ENCODE measurements at places on chromosomes 13 and 19. TPM values are rescaled to one million over a fixed set of nuclear protein-coding genes. Genes with fewer than 3 reads are reported as not detected.
A peak's percentile ranks its signal among the peaks of the same experiment; 100 is the strongest.

Gene SPATA13
- total RNA-seq = 4.9 TPM

DNA sequence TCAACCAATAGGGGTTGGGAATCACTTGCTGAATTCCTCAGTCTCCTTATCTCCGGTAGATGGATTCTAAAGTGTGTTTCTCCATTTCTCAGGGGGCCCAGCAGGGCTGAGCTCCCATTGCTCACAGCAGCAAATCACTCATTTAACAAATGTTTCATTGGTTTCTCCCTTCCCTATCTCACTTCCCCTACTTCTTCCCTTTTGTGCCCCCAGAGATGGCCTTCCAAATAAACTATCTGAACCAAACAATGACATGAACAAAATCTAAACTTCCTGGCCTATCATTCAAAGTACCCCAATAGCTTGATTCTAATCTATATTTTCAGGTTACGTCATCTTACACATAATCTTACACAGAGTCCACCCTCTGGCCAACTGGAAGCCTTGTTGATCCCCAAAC is 60.4 kb downstream of the DLEU7 start:
- H3K27me3 ChIP-seq = no peaks in the 10 kb centered on the region
- no peaks in the 10 kb centered on the region for H3K4me1 ChIP-seq
- H3K36me3 ChIP-seq = no peaks in the 10 kb centered on the region
- no peak for DNase-seq

Gene GPR4
- 4.6 TPM for total RNA-seq

Gene SPTBN4
- 1.9 TPM for total RNA-seq

DNA sequence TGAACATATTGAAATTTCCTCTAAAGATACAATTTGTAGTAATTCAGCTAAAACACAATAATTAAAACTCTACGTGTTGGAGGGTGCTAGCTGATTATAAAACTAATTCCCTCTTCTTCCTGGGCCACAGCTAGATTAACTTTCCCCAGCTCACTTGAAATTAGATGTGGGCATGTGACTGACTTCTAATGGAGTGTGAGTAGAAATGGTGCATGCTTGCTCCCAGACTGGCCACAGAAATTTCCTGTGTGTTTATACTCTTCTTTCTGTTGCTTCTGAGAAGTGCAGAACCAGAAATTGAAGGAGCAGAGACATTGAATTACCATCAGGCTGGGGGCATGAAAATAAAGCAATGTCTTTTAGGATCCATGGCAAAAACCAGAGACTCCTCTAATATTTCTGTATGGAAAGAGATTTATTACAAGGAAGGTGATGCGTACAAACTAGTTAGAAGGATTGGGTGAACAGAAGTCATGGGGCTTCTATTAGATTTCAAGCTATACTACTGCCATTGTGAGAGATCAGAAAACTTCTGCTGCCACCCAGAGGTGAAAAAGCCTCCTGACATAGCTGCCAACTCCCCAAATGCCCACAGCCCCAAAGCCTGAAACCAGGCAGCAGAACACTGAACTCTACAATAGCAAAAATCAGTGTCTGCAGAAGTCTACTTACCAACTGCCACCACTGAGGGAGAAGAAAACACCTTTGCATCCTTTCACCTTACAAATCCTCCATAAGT is 379.2 kb upstream of the MIR17HG start:
- no peaks in the 10 kb centered on the region for H3K36me3 ChIP-seq
- H3K4me3 ChIP-seq = no peak overlapping the region
- no peaks in the 10 kb centered on the region for H3K4me1 ChIP-seq
- H3K27me3 ChIP-seq = no peaks in the 10 kb centered on the region

- H3K36me3 ChIP-seq = no peaks in the 10 kb centered on the region
- H3K4me3 ChIP-seq = no peak overlapping the region
- H3K27me3 ChIP-seq = no peaks in the 10 kb centered on the region
- H3K27ac ChIP-seq = no peak overlapping the region
- H3K4me1 ChIP-seq = peaks cover 14% of the 10 kb centered on the region
- no peak for DNase-seq
Measured at GRCh38 chr13:79492313-79492798, 11.4 kb downstream of the NDFIP2 start.

DNA sequence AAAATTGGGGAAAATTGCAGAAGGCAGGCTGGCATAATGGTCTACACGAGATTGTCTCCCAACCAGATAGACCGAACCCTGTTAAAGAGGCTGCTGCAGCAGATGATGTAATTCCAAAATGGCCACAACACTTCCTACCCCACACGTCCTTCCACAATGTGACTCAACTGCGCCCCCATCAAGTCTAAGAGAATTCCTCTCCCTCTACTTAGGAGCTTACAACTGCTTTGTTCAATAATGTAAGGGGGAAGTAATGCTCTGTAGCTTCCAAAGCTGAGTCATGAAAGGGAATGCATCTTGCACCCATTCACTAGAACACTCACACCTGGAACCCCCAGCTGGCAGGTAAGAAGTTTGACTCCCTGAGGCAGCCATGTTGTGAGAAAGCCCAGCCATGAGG is 117.8 kb upstream of the IRS2 start:
- no peak overlapping the region for H3K27ac ChIP-seq
- no peak overlapping the region for H3K4me3 ChIP-seq
- no peak for DNase-seq
- no peaks in the 10 kb centered on the region for H3K4me1 ChIP-seq
- H3K27me3 ChIP-seq = peaks cover 3% of the 10 kb centered on the region
- H3K36me3 ChIP-seq = no peaks in the 10 kb centered on the region

Gene KCNRG
- 0.60 TPM for total RNA-seq

- H3K4me3 ChIP-seq = no peak overlapping the region
- no peaks in the 10 kb centered on the region for H3K36me3 ChIP-seq
- H3K27ac ChIP-seq = no peak overlapping the region
- peak; percentile 60 for DNase-seq
Measured at GRCh38 chr13:94483970-94484369, 4.5 kb upstream of the DCT start.

GRCh38 chr13:33697926-33698325 is 120.0 kb upstream of the RFC3 start:
- H3K4me3 ChIP-seq = no peak overlapping the region
- no peaks in the 10 kb centered on the region for H3K4me1 ChIP-seq
- H3K27ac ChIP-seq = no peak overlapping the region
- H3K36me3 ChIP-seq = no peaks in the 10 kb centered on the region

GRCh38 chr19:47614021-47614295 is 5.0 kb downstream of the BICRA start:
- no peaks in the 10 kb centered on the region for H3K27me3 ChIP-seq
- H3K36me3 ChIP-seq = no peaks in the 10 kb centered on the region
- H3K27ac ChIP-seq = peak overlapping the region; percentile 42
- no peak overlapping the region for H3K4me3 ChIP-seq

GRCh38 chr13:109162248-109163036 is 533.0 kb downstream of the MYO16 start:
- no peak for DNase-seq
- no peak overlapping the region for H3K4me3 ChIP-seq
- H3K27me3 ChIP-seq = no peaks in the 10 kb centered on the region
- H3K36me3 ChIP-seq = no peaks in the 10 kb centered on the region
- H3K27ac ChIP-seq = no peak overlapping the region
- H3K4me1 ChIP-seq = no peaks in the 10 kb centered on the region

DNA sequence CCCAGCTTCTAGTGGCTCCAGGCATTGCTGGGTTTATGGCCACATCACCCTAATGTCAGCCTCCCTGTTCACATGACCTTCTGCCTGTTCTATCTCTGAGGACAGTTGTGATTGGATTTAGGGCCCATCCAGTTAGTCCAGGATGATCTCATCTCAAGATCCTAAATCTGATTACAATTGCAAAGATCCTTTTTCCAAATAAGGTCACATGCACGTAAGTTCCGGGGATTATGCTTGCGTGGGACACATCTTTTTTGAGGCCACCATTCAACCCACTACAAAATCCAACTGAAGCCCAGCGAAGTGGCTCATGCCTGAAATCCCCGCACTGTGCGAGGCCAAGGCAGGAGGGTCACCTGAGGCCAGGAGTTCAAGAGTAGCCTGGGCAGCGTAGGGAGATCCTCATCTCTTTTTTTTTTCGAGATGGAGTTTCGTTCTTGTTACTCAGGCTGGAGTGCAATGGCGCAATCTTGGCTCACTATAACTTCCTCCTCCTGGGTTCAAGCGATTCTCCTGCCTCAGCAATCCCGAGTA is 12.3 kb downstream of the PLD3 start:
- H3K4me3 ChIP-seq = no peak overlapping the region
- H3K4me1 ChIP-seq = no peaks in the 10 kb centered on the region
- no peak for DNase-seq
- H3K36me3 ChIP-seq = peaks cover 8% of the 10 kb centered on the region

DNA sequence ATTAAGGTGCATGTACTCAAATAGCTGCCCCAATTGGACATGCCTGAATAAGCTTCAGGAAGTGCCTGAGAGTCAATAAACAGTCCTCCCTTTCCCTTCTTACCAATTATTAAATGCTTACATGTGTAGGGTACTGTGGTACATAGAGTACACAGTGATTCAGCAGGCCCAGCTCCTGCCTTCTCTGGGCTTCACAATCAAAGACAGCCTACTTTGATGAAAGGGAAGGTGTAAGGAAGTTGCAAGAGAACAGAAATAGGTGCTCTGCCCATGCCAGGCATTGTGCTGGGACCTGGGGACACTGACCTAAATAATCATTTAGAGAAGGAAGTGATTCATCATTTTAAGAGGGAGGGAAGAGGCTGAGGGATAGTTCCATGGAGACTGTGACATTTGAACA is 17.2 kb downstream of the FRY start:
- peak overlapping the region; percentile 9 for H3K27ac ChIP-seq
- DNase-seq = no peak
- no peak overlapping the region for H3K4me3 ChIP-seq
- peaks cover 8% of the 10 kb centered on the region for H3K4me1 ChIP-seq
- H3K27me3 ChIP-seq = no peaks in the 10 kb centered on the region

- peaks cover 78% of the 10 kb centered on the region for H3K4me1 ChIP-seq
- H3K27me3 ChIP-seq = no peaks in the 10 kb centered on the region
- no peak for DNase-seq
- H3K4me3 ChIP-seq = peak overlapping the region; percentile 41
Measured at GRCh38 chr13:32530841-32531253, 7.7 kb downstream of the N4BP2L2 start.

Gene EBI3
- 0.64 TPM for total RNA-seq

DNA sequence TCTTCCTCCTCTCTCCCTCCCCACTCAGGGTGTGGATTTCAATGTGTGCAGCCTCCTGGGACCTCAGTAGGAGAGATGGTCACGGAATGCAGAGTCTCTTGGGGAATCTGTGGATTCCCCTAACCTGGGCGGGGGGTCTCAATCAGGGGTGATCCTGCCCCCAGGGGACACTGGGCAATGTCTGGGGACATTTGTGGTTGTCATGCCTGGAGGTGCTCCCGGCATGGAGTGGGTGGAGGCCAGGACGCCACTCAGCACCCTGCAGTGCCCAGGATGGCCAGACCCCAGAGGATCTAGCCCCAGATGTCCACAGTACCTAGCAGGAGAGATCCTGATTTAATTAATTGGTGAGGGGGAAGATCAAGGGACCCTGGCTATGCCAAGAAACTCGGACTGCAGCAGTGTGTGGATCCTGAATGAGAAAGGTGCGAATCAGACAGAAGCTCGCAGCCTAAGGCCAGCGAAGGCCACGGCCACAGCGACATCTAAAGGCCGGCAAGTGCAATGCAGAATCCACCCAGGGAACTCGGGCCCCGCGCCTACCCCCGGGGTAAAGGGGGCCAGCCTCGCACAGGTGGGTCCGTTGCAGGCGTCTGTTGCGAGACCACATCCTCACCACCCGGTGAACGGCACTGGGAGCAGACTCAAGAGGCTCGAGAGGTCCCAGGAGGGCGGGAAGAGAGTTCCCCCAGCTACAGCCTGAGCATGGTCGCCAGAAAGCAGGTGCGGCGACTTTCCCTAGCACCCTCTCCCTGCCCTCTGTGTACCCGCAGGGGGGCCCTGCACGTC is 88.8 kb downstream of the GNG7 start:
- H3K4me3 ChIP-seq = no peak overlapping the region
- DNase-seq = no peak
- no peaks in the 10 kb centered on the region for H3K36me3 ChIP-seq
- H3K4me1 ChIP-seq = no peaks in the 10 kb centered on the region
- H3K27me3 ChIP-seq = no peaks in the 10 kb centered on the region

- H3K27me3 ChIP-seq = no peaks in the 10 kb centered on the region
- DNase-seq = no peak
- H3K4me1 ChIP-seq = no peaks in the 10 kb centered on the region
- no peaks in the 10 kb centered on the region for H3K36me3 ChIP-seq
- no peak overlapping the region for H3K4me3 ChIP-seq
Measured at GRCh38 chr19:35177377-35178274, 23.1 kb downstream of the FXYD5 start.

Gene KLK10
- not detected for total RNA-seq

GRCh38 chr13:107332188-107332587 is 764.3 kb upstream of the ARGLU1 start:
- H3K4me3 ChIP-seq = no peak overlapping the region
- H3K4me1 ChIP-seq = no peaks in the 10 kb centered on the region
- DNase-seq = no peak
- no peaks in the 10 kb centered on the region for H3K27me3 ChIP-seq
- no peak overlapping the region for H3K27ac ChIP-seq
- no peaks in the 10 kb centered on the region for H3K36me3 ChIP-seq

GRCh38 chr19:51318687-51319648 is 7.5 kb downstream of the IGLON5 start:
- DNase-seq = no peak
- peaks cover 21% of the 10 kb centered on the region for H3K27me3 ChIP-seq
- no peaks in the 10 kb centered on the region for H3K4me1 ChIP-seq

DNA sequence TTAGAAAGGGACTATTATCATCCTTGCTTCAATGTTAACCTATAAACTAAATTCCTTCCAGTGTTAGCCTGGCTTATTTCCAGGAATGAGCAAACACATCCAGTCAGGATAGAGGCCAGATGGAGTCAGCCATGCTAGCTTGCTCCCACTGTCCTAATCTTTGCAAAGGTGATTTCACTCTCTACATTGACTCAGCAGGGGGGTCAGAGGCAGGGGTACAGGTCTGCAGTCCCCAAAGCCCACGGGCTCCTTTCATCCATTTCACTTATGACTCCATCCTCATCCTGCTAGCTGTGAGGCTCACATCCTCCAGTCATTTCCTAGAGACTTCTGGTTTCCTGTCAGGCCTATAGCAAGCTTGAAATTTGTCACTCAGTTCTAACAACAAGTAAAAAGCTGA is 63.4 kb upstream of the CEACAM8 start:
- no peak for DNase-seq
- H3K36me3 ChIP-seq = no peaks in the 10 kb centered on the region
- H3K4me3 ChIP-seq = no peak overlapping the region
- H3K27ac ChIP-seq = no peak overlapping the region

- peaks cover 1% of the 10 kb centered on the region for H3K36me3 ChIP-seq
- no peaks in the 10 kb centered on the region for H3K27me3 ChIP-seq
- H3K27ac ChIP-seq = no peak overlapping the region
- no peaks in the 10 kb centered on the region for H3K4me1 ChIP-seq
- no peak for DNase-seq
Measured at GRCh38 chr13:100139817-100140216, 50.9 kb downstream of the PCCA start.

DNA sequence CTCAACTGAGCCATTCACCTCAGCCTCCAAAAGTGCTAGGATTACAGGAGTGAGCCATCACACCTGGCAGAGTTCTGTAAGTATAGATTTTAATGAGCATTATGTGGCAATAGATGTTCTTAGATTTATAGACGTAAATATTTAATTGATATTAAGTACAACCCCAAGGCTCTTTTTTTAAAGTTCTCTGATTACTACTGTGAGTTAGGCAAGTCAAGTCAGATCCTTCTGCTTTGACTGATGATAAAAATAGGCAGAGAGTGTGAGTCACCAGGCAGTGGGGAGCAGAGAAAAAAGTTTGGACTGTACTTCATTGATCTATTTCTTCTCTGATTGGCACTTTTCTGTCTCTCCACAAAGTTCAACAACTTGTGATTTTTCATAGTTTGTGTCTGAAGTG is 1379.9 kb downstream of the UQCRFS1 start:
- DNase-seq = no peak
- no peaks in the 10 kb centered on the region for H3K36me3 ChIP-seq
- H3K4me3 ChIP-seq = no peak overlapping the region
- no peak overlapping the region for H3K27ac ChIP-seq
